ENCODE measurements at places on chromosomes 13 and 19.

GRCh38 chr13:113031465-113031864, 62.5 kb downstream of the MCF2L start:
- H3K27ac ChIP-seq: no peak overlapping the region
- H3K36me3 ChIP-seq: no peaks in the 10 kb centered on the region
- peaks cover 7% of the 10 kb centered on the region for H3K4me1 ChIP-seq
- no peak for DNase-seq
- no peak overlapping the region for H3K4me3 ChIP-seq

DNA sequence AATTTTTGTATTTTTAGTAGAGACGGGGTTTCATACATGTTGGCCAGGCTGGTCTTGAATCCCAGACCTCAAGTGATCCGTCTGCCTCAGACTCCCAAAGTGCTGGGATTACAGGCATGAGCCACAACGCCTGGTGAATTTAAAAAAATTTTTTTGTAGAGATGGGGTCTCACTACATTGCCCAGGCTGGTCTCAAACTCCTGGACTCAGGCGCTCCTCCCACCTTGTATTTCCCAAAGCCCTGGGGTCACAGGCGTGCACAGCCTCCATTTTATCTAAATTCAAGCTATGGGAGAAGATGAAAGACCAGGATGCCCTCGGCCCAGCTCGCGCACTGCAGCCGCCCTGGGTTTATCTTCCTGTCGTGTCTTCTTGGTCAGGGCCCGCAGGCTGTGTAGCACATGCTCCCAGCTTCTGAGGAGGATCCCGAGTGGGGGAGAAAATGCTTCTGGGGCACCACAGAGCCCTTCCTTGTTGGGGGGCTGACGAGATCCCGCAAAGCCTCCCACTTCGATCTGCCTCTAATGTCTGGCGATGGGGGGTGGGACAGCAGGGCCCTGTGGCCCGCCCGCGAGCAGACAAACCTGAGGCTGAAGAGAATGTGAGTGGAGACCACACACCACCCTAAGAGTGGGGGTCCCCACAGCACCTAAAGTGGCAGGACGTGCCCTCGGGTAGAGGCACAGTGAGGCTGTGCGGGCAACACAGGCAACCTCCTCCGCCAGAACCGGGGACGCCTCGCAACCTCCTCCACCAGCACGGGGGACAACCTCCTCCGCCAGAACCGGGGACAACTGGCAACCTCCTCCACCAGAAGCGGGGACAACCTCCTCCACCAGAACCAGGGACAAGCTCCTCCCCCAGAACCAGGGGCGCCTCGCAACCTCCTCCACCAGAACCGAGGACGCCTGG, 15.8 kb downstream of the TCF3 start:
- H3K27ac ChIP-seq: no peak overlapping the region
- peaks cover 5% of the 10 kb centered on the region for H3K4me1 ChIP-seq
- no peaks in the 10 kb centered on the region for H3K27me3 ChIP-seq
- no peak overlapping the region for H3K4me3 ChIP-seq

DNA sequence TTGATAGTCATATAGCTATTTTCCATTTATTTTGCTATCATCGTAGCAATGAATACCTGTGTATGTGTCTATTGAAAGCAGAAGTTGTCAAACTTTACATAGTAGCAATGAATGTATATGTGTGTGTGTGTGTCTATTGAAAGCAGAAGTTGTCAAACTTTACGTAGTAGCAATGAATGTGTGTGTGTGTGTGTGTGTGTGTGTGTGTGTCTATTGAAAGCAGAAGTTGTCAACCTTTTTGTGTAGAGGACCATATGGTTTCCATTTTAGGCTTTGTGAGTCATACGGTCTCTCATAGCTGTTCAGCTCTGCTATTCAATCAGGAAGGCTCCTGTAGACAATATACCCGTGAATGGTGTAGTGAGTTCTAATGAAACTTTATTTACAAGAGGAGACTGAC, 20.8 kb downstream of the NLRP4 start:
- DNase-seq: no peak
- no peak overlapping the region for H3K27ac ChIP-seq
- no peaks in the 10 kb centered on the region for H3K4me1 ChIP-seq
- no peaks in the 10 kb centered on the region for H3K27me3 ChIP-seq

GRCh38 chr13:49437705-49438104, 6.2 kb downstream of the CAB39L start:
- peaks cover under 1% of the 10 kb centered on the region for H3K4me1 ChIP-seq
- H3K4me3 ChIP-seq: no peak overlapping the region

DNA sequence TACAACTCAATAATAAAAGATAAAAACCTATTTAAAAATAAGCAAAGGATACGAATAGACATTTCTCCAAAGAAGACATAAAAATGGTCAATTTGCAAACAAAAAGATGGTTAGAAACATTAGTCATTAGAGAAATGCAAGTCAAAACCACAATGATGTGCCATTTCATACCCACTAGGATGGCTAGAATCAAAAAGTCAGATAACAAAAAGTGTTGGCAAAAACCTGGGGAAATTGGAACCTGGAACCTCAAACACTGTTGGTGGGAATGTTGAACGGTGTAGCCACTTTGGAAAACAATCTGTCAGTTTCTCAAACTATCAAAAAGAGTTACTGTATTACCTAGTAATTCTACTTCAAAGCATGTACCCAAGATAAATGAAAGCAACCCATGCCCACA, 26.5 kb upstream of the ZNF30 start:
- no peak for DNase-seq
- no peak overlapping the region for H3K27ac ChIP-seq
- H3K4me3 ChIP-seq: no peak overlapping the region
- H3K4me1 ChIP-seq: peaks cover 6% of the 10 kb centered on the region
- H3K27me3 ChIP-seq: peaks cover 21% of the 10 kb centered on the region
- H3K36me3 ChIP-seq: no peaks in the 10 kb centered on the region

DNA sequence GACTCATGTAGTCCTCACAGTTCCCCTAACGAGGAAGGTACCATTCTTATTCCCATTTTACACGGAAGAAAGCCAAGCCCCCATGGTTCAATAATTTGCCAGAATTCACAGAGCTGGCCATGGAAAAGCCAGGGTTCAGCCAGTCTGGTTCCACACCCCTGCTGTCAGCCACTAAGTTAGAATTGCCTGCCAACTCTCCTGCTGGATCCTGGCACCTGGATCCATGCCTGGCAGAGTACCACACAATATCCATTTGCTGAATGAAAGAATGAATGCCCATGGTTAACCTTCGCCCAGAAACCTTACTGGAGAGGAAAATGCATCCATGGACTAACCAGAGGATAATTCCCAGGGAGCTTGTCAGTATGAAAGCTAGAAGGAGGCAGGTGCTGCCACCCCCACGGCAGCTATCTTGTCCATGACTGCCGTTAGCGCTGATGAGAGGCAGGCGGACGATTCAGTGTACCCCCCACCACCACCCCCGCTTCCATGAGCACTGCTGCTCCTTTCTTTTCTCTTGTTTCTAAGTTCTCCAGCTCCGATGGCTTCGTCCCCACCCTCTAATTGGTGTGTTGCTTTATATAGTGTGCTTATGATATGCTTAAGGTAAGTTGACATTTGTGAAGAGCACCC, 114.5 kb downstream of the SLC7A1 start:
- H3K4me1 ChIP-seq: no peaks in the 10 kb centered on the region
- no peaks in the 10 kb centered on the region for H3K27me3 ChIP-seq
- H3K4me3 ChIP-seq: no peak overlapping the region
- no peak for DNase-seq
- no peak overlapping the region for H3K27ac ChIP-seq

GRCh38 chr19:44741258-44741731, 7.2 kb upstream of the BCL3 start:
- H3K36me3 ChIP-seq: no peaks in the 10 kb centered on the region
- H3K27ac ChIP-seq: peak overlapping the region; percentile 84
- no peak for DNase-seq
- H3K4me1 ChIP-seq: peaks cover 84% of the 10 kb centered on the region
- H3K27me3 ChIP-seq: no peaks in the 10 kb centered on the region

Measured in suprapubic skin (tissue), 4 donors.